LHCN-M2 (cell line): ENCODE measurements at places on chromosomes 7 and 10. TPM values are rescaled to one million over a fixed set of nuclear protein-coding genes. Genes with fewer than 3 reads are reported as not detected.

Gene THSD7A
- total RNA-seq = under 0.01 TPM in 2 replicates

Gene CDHR1
- not detected in 2 replicates for total RNA-seq

Gene SPDYE8
- total RNA-seq = not detected in 2 replicates

DNA sequence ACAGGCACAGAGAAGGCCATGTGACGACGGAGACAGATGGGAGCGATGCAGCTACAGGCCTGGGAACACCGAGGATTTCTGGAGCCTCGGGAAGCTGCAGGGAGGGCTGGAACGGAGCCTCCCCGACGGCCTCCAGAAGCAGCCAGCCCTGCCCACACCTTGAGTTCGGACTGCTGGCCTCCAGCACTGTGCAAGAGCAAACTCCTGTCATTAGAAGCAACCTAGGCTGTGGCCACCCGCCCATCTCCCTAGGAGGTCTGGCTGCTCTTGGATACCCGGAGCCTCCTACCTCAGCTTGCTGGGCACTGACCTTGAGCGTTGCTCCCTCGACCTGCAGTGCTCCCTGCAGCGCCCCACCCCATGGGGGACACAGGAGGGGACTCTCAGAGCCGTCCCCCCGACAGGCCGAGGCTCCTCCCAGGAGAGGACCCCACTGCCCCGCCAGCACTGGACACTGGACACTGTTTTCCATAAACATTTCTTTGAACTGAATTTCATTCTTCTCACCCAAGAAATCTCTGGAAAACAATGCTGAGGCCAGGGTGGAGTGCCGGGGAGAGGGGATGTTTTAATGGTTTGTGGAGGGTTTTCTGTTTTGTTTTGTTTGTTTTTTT, 22.5 kb upstream of the TNRC18 start:
- no peak for DNase-seq

GRCh38 chr7:92631850-92632487, 41.8 kb upstream of the FAM133B start:
- DNase-seq = no peak

DNA sequence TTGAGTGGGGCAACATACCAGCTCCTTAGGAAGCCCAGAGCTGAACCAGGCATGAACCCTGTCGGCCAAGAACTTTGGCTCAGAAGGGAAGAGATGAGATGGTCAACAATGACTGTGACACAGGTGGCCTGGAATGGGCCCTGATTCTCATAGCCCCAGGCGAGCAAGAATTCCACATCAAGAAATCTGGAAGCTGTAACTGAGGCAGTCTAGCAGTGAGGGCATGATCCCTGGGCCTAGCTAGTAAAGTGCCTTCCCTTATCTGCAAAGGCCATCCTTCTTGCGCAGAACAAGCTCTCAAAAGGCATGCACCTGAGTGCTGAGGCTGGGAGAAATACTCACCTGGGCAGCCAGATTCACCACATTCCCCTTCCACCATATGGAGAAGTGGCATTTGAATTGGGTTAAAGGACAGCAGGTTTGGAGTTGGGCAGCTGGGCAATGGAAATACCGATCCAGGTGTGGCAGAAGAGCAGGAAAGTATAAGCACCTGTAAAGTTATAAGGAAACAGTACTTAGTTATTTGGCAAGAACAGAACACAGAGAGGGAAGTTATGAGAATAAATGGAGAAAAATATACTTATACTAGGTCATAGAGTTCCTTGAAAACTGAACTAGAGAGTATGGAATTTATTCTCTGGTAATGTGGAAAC, 78.6 kb upstream of the CAPZA2 start:
- DNase-seq = no peak

- no peak for DNase-seq
These were observed 51.6 kb upstream of the PAX2 start for GRCh38 chr10:100693821-100694220.
